Breast epithelium (tissue), 4 donors: ENCODE measurements at places on chromosomes 1 and 21. TPM values are rescaled to one million over a fixed set of nuclear protein-coding genes. Genes with fewer than 3 reads are reported as not detected.
A peak's percentile ranks its signal among the peaks of the same experiment; 100 is the strongest.

GRCh38 chr1:6037338-6037762 is 8.3 kb upstream of the KCNAB2 start:
- DNase-seq, result no peak
- H3K4me3 ChIP-seq, result no peak overlapping the region
- H3K36me3 ChIP-seq, result no peaks in the 10 kb centered on the region
- no peaks in the 10 kb centered on the region for H3K27me3 ChIP-seq

GRCh38 chr1:17045150-17045549 is 8.7 kb downstream of the SDHB start:
- H3K4me3 ChIP-seq, result no peak overlapping the region
- no peaks in the 10 kb centered on the region for H3K4me1 ChIP-seq
- DNase-seq, result no peak
- no peaks in the 10 kb centered on the region for H3K27me3 ChIP-seq
- no peak overlapping the region for H3K27ac ChIP-seq
- no peaks in the 10 kb centered on the region for H3K36me3 ChIP-seq

The OR2T2 gene
- not detected for total RNA-seq

DNA sequence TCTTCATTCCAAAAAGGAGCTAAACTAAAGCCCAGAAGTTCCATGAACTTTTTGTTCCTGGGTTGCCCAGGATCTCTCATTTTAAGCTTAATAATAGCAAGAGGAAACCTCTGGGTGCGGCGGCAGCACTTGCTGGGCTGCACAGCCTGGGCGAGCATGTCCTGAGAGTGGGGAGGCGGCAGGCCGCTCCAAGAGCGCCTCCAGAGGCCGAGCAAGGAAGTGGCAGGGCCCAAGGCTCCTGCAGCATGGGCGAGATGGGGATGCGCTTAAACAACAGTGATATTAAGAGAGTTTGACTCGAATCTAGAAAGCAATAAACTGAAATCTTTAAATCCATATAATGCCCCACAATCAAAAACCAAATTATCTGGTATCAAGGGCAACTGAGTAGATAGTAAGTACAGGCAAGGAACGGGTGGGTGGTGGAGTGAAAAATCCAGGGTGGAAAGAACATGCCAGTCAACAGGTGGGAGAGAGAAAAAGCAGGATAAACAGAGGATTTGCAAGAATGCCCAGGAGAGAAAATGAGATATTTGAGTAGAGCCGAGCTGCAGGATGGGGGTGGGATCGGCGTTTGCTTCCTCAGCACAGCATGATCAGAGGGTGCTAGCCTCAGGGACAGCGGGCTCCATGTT is 14.1 kb upstream of the TNR start:
- H3K36me3 ChIP-seq, result no peaks in the 10 kb centered on the region
- no peak for DNase-seq
- no peaks in the 10 kb centered on the region for H3K4me1 ChIP-seq
- H3K27ac ChIP-seq, result no peak overlapping the region
- no peak overlapping the region for H3K4me3 ChIP-seq

- DNase-seq, result no peak
- H3K36me3 ChIP-seq, result no peaks in the 10 kb centered on the region
- no peak overlapping the region for H3K4me3 ChIP-seq
Measured at GRCh38 chr1:186079084-186079684, 295.9 kb downstream of the TPR start.

- H3K4me1 ChIP-seq, result no peaks in the 10 kb centered on the region
- DNase-seq, result no peak
Measured at GRCh38 chr1:78045926-78046778, at the start of gene GIPC2. Gene GIPC2 (plus strand): TSS chr1:78045966. CDS start chr1:78046095, 129 bp downstream.

DNA sequence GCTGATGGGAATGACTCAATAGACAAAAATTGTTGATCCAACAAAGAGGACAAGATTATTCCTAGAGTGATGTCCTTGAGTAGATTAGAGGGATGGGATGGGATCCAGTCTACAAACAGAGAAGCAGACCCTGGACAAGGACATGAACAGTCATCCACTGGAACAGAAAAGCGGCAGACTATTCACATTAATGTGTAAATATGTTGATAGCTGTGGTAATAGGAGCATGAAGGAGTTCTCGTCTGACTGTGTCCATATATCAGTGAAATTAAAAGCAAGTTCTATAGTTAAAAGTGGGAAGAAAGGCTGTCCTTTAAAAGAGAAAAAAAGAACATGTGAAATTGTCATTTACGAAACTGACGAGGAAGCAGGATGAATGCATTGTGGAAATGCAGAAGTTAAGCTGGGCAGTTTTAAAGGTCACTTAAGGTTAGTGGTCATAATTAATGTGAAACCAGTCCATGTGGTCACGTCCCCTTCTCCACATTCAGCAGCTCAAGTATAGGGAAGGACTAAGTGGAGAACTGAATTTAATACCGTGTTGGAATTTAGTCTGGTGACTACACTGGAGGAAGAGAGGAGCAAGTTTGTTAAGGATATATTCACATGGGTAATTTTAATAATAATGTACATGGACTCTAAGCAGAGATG is 62.1 kb downstream of the PIK3R3 start:
- no peaks in the 10 kb centered on the region for H3K4me1 ChIP-seq
- no peaks in the 10 kb centered on the region for H3K36me3 ChIP-seq
- no peaks in the 10 kb centered on the region for H3K27me3 ChIP-seq
- H3K27ac ChIP-seq, result no peak overlapping the region
- DNase-seq, result no peak

- no peaks in the 10 kb centered on the region for H3K36me3 ChIP-seq
- no peak overlapping the region for H3K27ac ChIP-seq
- H3K4me1 ChIP-seq, result no peaks in the 10 kb centered on the region
Measured at GRCh38 chr1:148363439-148363810, 119.7 kb downstream of the PPIAL4G start.

The LEFTY1 gene
- not detected for total RNA-seq

DNA sequence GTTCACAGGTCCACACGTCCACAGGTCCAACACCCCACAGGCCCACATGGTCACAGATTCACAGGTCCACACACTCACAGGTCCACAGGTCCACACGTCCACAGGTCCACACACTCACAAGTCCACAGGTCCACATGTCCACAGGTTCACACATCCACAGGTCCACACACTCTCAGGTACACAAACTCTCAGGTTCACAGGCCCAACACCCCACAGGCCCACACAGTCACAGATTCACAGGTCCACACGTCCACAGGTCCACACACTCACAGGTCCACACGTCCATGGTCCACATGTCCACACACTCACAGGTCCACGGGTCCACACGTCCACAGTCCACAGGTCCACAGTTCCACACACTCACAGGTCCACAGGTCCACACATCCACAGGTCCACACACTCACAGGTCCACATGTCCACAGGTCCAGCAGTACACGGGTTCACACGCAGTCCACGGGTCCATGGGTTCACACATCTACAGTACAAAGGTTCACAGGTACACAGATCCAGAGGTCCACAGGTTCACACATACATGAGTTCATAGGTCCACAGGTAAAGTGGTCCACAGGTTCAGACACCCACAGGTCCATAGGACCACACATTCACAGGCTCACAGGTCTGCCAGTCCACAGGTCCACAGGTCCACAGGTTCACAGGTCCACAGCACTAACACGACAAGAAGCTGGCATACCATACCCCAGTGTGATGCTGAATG is 39.3 kb upstream of the COL6A2 start:
- no peaks in the 10 kb centered on the region for H3K36me3 ChIP-seq
- peaks cover 5% of the 10 kb centered on the region for H3K4me1 ChIP-seq
- peak overlapping the region; percentile 95 for H3K27ac ChIP-seq
- no peak for DNase-seq

The PRDM16 gene
- total RNA-seq, result 3.6 TPM

DNA sequence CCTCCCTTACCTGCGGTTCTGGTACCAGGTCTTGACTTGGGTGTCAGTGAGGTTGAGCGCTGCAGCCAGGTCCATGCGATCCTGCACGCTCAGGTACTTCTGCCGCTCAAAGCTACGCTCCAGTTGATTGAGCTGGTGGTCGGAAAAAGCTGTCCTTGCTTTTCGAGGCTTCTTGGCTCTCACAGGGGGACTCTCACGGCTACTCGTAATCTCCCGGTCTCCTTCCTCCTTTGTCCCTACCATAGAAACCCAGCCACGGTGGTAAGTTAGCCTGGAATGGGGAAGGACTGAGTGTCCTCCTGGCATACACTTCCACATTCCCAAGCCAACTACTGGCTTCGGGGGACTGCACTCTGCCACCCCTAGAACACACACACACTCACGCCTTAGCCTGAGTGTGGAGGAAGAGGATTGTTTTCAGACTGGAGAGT is 2.6 kb downstream of the BARHL2 start:
- peaks cover 6% of the 10 kb centered on the region for H3K27me3 ChIP-seq
- no peak overlapping the region for H3K4me3 ChIP-seq
- H3K36me3 ChIP-seq, result no peaks in the 10 kb centered on the region
- no peak overlapping the region for H3K27ac ChIP-seq
- no peak for DNase-seq

- no peak overlapping the region for H3K27ac ChIP-seq
- no peaks in the 10 kb centered on the region for H3K27me3 ChIP-seq
- H3K36me3 ChIP-seq, result peaks cover 9% of the 10 kb centered on the region
- no peak for DNase-seq
Measured at GRCh38 chr1:35177237-35177786, 15.6 kb downstream of the SFPQ start.

- no peaks in the 10 kb centered on the region for H3K36me3 ChIP-seq
- no peaks in the 10 kb centered on the region for H3K4me1 ChIP-seq
- DNase-seq, result no peak
- H3K27me3 ChIP-seq, result no peaks in the 10 kb centered on the region
Measured at GRCh38 chr1:43764581-43764980, 57.2 kb downstream of the ST3GAL3 start.

DNA sequence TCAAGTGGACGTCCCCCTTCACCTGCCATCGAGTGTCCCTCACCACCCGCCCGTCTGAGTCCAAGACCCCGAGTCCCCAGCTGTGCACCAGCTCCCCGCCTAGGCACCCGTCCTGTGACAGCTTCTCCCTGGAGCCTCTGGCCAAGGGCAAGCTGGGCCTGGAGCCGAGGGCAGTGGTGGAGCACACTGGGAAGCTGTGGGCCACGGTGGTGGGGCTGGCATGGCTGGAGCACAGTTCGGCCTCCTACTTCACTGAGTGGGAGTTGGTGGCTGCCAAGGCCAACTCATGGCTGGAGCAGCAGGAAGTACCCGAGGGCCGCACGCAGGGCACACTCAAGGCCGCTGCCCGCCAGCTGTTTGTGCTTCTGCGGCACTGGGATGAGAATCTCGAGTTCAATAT is 63.2 kb downstream of the VWA5B1 start:
- H3K27ac ChIP-seq, result no peak overlapping the region
- no peak for DNase-seq
- H3K36me3 ChIP-seq, result no peaks in the 10 kb centered on the region
- H3K4me3 ChIP-seq, result no peak overlapping the region
- H3K27me3 ChIP-seq, result no peaks in the 10 kb centered on the region
- H3K4me1 ChIP-seq, result no peaks in the 10 kb centered on the region

The AMY1C gene
- not detected for total RNA-seq

DNA sequence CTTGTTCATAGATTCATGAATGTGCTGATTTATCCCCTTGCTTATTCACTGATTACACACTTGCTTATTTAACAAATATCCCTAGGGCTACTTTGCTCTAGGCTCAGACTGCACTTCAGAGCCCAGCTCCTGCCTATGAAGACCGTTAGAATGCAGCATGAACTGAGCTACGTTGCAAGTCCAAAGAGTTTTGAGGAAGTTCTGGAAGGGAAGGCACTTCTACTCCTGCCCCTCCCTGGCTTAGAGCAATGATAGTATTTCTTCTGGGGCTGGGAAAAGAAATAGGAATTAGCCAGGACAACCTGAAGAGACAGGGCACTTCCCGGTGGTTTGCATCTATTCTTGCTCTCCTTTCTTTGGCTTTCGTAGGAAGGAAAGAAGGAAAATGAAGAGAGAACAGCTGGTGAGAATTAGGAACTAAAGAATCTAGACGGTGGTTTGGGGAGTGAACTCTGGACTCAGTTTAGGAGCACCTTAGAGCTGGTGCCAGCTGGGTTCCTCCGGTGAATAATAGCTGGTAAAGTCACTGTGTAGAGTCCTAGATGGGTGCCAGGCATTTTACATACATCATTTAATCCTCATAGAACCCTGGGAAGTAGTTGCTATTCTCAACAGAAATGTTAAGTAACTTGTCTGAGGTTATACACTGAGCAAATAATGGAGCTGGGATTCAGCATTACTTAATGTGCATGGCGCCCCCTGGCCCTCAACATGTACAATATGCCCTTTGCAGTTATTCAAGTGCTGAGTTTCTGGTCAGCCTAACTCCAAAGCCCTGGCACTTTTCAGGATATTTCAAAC is 65.9 kb downstream of the NDUFS5 start:
- no peaks in the 10 kb centered on the region for H3K27me3 ChIP-seq
- peak; percentile 40 for DNase-seq
- H3K4me1 ChIP-seq, result peaks cover 11% of the 10 kb centered on the region
- H3K36me3 ChIP-seq, result no peaks in the 10 kb centered on the region
- no peak overlapping the region for H3K4me3 ChIP-seq
- H3K27ac ChIP-seq, result no peak overlapping the region

The NCF2 gene
- 45.0 TPM for total RNA-seq

GRCh38 chr1:81738875-81739274 is 61.9 kb upstream of the ADGRL2 start:
- no peaks in the 10 kb centered on the region for H3K36me3 ChIP-seq
- DNase-seq, result no peak
- H3K4me3 ChIP-seq, result no peak overlapping the region
- H3K27me3 ChIP-seq, result no peaks in the 10 kb centered on the region
- H3K27ac ChIP-seq, result peak overlapping the region; percentile 65

The ALPL gene
- 2.9 TPM for total RNA-seq

The OR2G6 gene
- not detected for total RNA-seq

GRCh38 chr1:51966559-51966958 is 23.9 kb downstream of the RAB3B start:
- H3K36me3 ChIP-seq, result no peaks in the 10 kb centered on the region
- H3K27ac ChIP-seq, result no peak overlapping the region
- no peak for DNase-seq
- no peaks in the 10 kb centered on the region for H3K4me1 ChIP-seq

GRCh38 chr1:227896710-227897655 is 50.7 kb downstream of the WNT9A start:
- peak overlapping the region; percentile 74 for H3K27ac ChIP-seq
- H3K4me1 ChIP-seq, result peaks cover 3% of the 10 kb centered on the region
- no peaks in the 10 kb centered on the region for H3K36me3 ChIP-seq
- no peak overlapping the region for H3K4me3 ChIP-seq

GRCh38 chr1:209485167-209485566 is 98.3 kb upstream of the CAMK1G start:
- H3K36me3 ChIP-seq, result no peaks in the 10 kb centered on the region
- H3K27ac ChIP-seq, result no peak overlapping the region
- H3K4me1 ChIP-seq, result no peaks in the 10 kb centered on the region
- no peak overlapping the region for H3K4me3 ChIP-seq

- no peak overlapping the region for H3K4me3 ChIP-seq
- no peaks in the 10 kb centered on the region for H3K27me3 ChIP-seq
- no peaks in the 10 kb centered on the region for H3K4me1 ChIP-seq
- no peak overlapping the region for H3K27ac ChIP-seq
- no peaks in the 10 kb centered on the region for H3K36me3 ChIP-seq
- DNase-seq, result no peak
Measured at GRCh38 chr1:227215863-227216510, 102.3 kb downstream of the CDC42BPA start.

The TRABD2B gene
- total RNA-seq, result 3.7 TPM

GRCh38 chr1:112594208-112594876 is 24.6 kb downstream of the ST7L start:
- no peaks in the 10 kb centered on the region for H3K27me3 ChIP-seq
- no peaks in the 10 kb centered on the region for H3K4me1 ChIP-seq
- no peak overlapping the region for H3K4me3 ChIP-seq
- H3K36me3 ChIP-seq, result no peaks in the 10 kb centered on the region

- no peaks in the 10 kb centered on the region for H3K27me3 ChIP-seq
- DNase-seq, result no peak
- H3K4me1 ChIP-seq, result no peaks in the 10 kb centered on the region
Measured at GRCh38 chr1:243964915-243965314, 86.2 kb upstream of the ZBTB18 start.

The RXFP4 gene
- total RNA-seq, result not detected

- no peak overlapping the region for H3K4me3 ChIP-seq
- H3K36me3 ChIP-seq, result no peaks in the 10 kb centered on the region
- H3K27ac ChIP-seq, result no peak overlapping the region
- H3K4me1 ChIP-seq, result no peaks in the 10 kb centered on the region
Measured at GRCh38 chr1:246142320-246142893, 364.7 kb downstream of the SMYD3 start.
